ENCODE measurements at places on chromosomes 12 and 14. TPM values are rescaled to one million over a fixed set of nuclear protein-coding genes. Genes with fewer than 3 reads are reported as not detected.

- H3K27me3 ChIP-seq: peaks cover 11% of the 10 kb centered on the region
- H3K36me3 ChIP-seq: no peaks in the 10 kb centered on the region
- DNase-seq: no peak
- H3K27ac ChIP-seq: no peak overlapping the region
- no peaks in the 10 kb centered on the region for H3K4me1 ChIP-seq
Measured at GRCh38 chr12:70711831-70712230, 74.6 kb upstream of the PTPRB start.

GRCh38 chr12:90253674-90254181, 545.1 kb upstream of the ATP2B1 start:
- H3K4me3 ChIP-seq: no peak overlapping the region
- H3K4me1 ChIP-seq: peaks cover 10% of the 10 kb centered on the region
- peak; percentile 50 for DNase-seq
- H3K27me3 ChIP-seq: no peaks in the 10 kb centered on the region
- no peak overlapping the region for H3K27ac ChIP-seq

- H3K4me1 ChIP-seq: peaks cover 54% of the 10 kb centered on the region
- H3K27me3 ChIP-seq: no peaks in the 10 kb centered on the region
- peak overlapping the region; percentile 79 for H3K27ac ChIP-seq
- H3K36me3 ChIP-seq: peaks cover 83% of the 10 kb centered on the region
- DNase-seq: no peak
Measured at GRCh38 chr12:47237751-47238211, 158.0 kb upstream of the AMIGO2 start.

DNA sequence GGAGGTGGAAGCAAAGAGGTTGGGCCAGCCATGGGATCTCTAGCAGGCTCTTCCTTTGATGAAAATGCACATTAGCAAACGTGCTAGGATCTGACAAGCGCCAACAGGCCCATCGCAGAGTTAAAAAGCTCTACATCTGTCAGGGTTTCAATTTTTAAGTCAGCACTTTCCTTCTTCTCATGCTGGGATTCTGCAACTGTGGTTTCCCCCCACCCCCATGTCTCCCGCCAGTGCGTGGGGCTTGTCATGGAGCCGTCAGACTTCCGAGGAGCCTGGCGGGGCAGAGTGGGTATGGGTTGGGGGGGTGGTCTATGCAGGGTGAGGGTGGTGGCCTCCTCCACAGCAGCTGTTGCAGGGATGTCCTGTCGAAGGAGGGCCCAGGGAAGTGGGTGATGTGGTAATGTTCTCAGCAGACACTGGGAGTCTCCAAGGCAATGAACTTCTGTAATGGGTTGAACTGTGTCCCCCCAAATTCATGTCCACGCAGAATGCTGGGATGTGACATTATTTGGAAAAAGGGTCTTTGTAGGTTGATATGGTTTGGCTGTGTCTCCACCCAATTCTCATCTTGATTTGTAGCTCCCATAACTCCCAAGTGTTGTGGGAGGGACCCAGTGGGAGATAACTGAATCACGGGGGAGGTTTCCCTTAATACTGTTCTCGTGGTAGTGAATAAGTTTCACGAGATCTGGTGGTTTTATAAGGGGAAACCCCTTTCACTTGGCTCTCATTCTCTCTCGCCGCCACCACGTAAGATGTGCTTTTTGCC, 115.2 kb upstream of the MAP1LC3B2 start:
- H3K27me3 ChIP-seq: no peaks in the 10 kb centered on the region
- H3K27ac ChIP-seq: no peak overlapping the region
- peak; percentile 10 for DNase-seq
- H3K36me3 ChIP-seq: no peaks in the 10 kb centered on the region
- peaks cover 6% of the 10 kb centered on the region for H3K4me1 ChIP-seq

The KLHDC1 gene
- 1.2 TPM for total RNA-seq

DNA sequence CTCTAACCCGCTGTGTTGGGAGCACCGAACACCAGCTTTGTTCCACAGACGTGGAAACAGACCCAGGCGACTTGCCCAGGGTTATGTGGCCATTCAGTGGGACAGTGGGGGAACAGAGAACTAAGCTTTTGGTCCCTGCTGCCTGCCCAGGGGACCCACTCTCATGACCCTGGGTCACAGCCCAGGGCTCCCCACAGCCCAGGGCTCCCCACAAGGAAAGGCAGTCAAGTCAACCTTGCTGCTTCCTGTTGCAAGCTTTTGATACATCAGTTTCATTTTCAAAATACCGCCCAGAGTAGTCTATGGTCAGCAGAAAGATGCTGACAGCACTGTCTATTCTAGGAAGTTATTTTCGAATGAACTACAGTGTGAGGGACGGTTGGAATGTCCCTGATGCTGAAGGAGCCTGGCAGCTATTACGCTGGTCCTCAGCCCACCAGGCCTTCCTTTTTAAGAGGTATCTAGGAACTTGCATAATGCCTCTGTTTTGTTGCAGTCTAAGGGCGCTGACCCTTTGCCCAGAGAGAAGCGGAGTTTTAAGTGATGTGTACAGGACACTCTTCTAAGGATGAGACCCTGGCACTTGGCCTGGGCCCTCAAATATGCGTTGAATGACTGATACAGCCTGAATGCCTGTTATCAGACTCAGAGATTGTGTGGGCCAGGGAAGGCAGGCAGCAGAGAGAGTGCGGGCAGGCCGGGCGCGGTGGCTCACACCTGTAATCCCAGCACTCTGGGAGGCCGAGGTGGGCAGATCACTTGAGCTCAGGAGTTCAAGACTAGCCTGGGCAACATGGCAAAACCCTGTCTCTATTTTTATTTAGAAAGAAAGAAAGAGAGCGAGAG, 12.6 kb upstream of the TTC7B start:
- peaks cover 6% of the 10 kb centered on the region for H3K36me3 ChIP-seq
- H3K4me3 ChIP-seq: peak overlapping the region; percentile 75
- DNase-seq: peak; percentile 22
- H3K27me3 ChIP-seq: no peaks in the 10 kb centered on the region

DNA sequence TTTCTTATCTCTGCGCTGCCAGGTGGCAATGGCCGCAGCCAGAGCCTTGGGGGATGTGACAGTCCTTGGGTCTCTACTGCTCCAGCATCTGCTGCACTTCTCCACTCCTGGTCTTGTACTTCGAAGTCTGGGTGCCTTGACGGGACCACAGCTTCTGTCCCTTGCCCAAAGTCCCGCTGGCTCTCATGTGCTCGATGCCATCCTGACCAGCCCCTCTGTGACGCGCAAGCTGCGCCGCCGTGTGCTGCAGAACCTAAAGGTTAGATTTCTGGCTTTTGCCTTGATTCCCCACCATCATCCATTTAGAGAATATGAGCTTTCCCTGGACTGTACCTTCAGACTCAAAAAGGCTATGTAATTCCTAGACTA, 3.8 kb downstream of the CIDEB start:
- H3K4me3 ChIP-seq: no peak overlapping the region
- no peak for DNase-seq
- H3K36me3 ChIP-seq: peaks cover 33% of the 10 kb centered on the region
- H3K4me1 ChIP-seq: peaks cover 37% of the 10 kb centered on the region

The NPAS3 gene
- total RNA-seq: not detected

GRCh38 chr12:54587315-54587873, 1.1 kb downstream of the PPP1R1A start:
- H3K27ac ChIP-seq: no peak overlapping the region
- H3K36me3 ChIP-seq: no peaks in the 10 kb centered on the region
- peaks cover 60% of the 10 kb centered on the region for H3K27me3 ChIP-seq
- H3K4me3 ChIP-seq: no peak overlapping the region
- no peak for DNase-seq

DNA sequence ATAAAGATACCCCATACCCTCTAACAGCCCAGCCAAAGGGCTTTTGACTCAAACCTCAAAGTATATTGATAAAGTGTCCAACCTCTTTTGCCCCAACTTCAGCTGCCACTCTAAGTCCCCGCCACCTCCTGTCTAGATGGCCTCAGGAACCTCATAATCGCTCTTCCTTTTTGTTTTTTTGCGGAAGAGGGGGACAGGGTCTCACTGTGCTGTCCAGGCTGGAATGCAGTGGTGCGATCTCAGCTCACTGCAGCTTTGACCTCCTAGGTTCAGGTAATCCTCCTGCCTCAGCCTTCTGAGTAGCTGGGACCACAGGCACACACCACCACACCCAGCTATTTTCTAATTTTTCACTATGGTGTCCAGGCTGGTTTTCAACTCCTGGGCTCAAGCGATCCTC, 60.3 kb downstream of the STX2 start:
- peaks cover 13% of the 10 kb centered on the region for H3K4me1 ChIP-seq
- no peak overlapping the region for H3K4me3 ChIP-seq
- peaks cover 10% of the 10 kb centered on the region for H3K36me3 ChIP-seq

- DNase-seq: no peak
- no peak overlapping the region for H3K4me3 ChIP-seq
Measured at GRCh38 chr12:118900993-118901392, 80.3 kb upstream of the SRRM4 start.

- H3K4me1 ChIP-seq: no peaks in the 10 kb centered on the region
- H3K36me3 ChIP-seq: no peaks in the 10 kb centered on the region
- H3K4me3 ChIP-seq: no peak overlapping the region
- no peak for DNase-seq
Measured at GRCh38 chr12:25573346-25573745, 20.3 kb upstream of the LMNTD1 start.

The RNASE7 gene
- not detected for total RNA-seq

The CIDEB gene
- 6.0 TPM for total RNA-seq

The NPFF gene
- total RNA-seq: not detected

DNA sequence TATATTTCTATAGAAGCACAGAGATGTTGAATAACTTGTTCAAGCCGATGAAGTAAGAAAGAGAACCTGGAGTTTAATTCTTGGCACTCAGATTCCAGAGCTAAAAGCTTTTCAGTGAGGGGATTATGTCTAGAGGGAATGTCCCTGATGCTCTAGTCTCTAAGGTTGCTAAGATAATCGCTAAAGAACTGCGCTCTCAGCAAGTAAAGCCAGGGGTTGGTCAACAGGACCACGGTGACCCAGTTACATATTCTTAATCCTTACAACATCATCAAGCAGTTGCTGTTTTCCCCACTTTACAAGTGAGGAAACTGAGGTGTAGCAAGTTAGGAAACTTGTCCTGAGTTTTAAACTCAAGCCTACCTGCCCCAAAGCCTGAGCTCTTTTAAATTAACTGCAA, 110.8 kb downstream of the DAD1 start:
- no peaks in the 10 kb centered on the region for H3K27me3 ChIP-seq
- no peak overlapping the region for H3K27ac ChIP-seq
- H3K4me3 ChIP-seq: no peak overlapping the region
- no peaks in the 10 kb centered on the region for H3K4me1 ChIP-seq
- DNase-seq: no peak

DNA sequence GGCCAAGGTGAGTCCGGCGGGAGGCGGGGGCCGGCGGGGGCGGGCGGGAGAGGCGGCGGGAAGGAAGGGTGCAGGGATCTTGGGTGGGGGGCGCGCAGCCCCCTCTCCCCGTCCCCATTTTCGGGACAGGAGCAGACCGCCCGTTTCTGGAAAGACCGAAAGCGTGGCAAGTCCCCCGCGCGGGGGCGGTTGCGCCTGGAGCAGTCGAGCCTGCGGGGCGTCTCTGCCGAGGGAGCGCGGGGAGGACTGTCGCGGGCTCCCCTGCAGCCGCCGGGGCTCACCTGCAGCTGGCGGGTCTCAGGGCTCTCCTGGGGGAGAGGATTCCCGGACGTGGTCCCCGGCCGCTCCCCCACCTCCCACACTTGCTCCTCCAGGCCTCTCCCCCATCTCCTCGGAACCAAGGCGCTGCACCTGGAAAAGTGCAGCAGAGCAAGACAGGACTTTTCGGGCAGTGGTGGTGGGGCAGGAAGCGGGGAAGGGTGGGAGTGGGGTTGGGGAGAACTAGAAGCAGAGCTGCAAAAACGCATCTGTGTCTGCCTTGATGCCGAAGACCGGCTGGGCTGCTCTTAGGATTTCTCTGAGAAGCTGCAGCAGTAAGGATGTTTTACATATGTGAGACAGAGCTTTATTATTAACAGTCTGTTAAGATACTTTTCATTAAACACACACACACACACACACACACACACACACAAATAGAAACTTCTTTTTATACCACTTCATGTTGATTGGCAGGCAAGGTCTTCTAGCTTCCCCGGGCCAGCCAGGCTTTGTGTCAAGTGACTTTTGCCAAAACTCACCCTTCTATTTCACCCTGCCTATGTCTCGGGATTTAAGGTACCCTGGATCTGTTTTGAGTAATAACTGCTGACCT, 677 bp downstream of the C12orf75 start:
- peak; percentile 59 for DNase-seq
- peak overlapping the region; percentile 50 for H3K27ac ChIP-seq
- no peaks in the 10 kb centered on the region for H3K27me3 ChIP-seq
- H3K36me3 ChIP-seq: no peaks in the 10 kb centered on the region
- peaks cover 42% of the 10 kb centered on the region for H3K4me1 ChIP-seq
- H3K4me3 ChIP-seq: peak overlapping the region; percentile 78

The TAS2R7 gene
- not detected for total RNA-seq

DNA sequence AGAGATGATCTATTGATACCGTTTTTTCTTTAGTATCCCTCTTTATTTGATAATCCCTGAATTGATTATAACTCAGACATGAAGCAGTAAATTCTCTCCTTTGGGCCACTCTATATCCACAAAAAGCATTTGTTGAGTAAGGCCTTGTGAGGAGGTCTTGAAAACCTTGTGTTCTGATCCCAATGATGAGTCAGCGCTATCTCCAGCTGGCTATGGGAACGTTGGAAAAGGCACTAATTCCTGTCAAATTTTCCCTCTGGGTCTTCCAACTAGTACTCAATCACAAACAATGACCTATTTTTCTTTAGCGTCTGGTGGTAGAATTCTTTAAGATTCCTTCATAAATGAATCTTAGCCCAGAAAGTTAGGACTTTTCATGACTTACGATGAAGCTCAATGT, 168.4 kb upstream of the LRIG3 start:
- no peak overlapping the region for H3K27ac ChIP-seq
- no peak for DNase-seq
- no peak overlapping the region for H3K4me3 ChIP-seq
- no peaks in the 10 kb centered on the region for H3K36me3 ChIP-seq
- H3K4me1 ChIP-seq: no peaks in the 10 kb centered on the region

DNA sequence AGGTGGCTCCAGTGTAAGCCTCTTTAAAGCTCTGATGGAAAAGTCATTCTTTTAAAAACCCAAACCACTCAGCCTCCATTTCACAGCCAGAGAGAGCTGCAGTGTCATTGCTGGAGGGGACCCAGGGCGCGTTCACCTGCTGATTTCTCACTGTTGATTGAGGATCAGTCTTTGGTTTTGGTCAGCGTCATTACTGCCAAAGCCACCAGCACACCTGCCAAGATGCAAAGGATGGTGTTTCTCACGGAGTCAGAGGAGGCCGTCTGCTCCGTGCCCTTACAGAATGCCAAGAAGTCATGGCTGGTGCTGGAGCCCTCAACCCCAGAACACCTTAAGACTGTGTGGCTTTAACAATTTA, 32.8 kb upstream of the BATF start:
- peaks cover 35% of the 10 kb centered on the region for H3K4me1 ChIP-seq
- no peaks in the 10 kb centered on the region for H3K36me3 ChIP-seq
- H3K4me3 ChIP-seq: no peak overlapping the region
- no peak for DNase-seq
- H3K27ac ChIP-seq: no peak overlapping the region

The ABCC9 gene
- not detected for total RNA-seq

The PPP4R3A gene
- total RNA-seq: 122 TPM

The VWF gene
- total RNA-seq: 0.24 TPM

Data from activated naive CD8-positive, alpha-beta T cell treated with anti-CD3 and anti-CD28 coated beads for 36 hours (primary cell).